Stimulated activated CD8-positive, alpha-beta memory T cell treated with anti-CD3 and anti-CD28 coated beads, Interleukin-15, amount 100 ng/mL, for 48 hours (primary cell): ENCODE measurements at places on chromosomes 7 and 10.

- DNase-seq = no peak
Measured at GRCh38 chr7:51012569-51013217, 230.0 kb upstream of the GRB10 start.

DNA sequence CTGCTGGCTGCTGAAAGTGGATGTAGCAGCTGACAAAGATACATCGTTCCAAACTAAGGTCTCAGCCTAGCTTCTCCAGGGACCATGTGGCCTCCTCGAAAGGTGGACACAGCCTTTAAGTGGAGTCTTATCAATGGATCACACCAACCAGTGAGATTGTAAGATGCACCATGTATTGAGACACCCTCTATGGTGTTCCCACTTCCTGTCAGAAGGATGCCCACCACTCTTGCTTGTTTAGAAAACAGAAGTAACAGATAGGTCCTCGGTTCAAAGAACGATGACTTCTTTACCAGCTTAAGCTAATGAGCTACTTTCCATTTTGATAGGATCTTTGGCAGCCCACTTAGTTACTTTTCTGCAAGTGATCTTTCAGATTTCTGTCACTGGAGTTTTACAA is 34.3 kb downstream of the SLC25A13 start:
- no peak for DNase-seq

DNA sequence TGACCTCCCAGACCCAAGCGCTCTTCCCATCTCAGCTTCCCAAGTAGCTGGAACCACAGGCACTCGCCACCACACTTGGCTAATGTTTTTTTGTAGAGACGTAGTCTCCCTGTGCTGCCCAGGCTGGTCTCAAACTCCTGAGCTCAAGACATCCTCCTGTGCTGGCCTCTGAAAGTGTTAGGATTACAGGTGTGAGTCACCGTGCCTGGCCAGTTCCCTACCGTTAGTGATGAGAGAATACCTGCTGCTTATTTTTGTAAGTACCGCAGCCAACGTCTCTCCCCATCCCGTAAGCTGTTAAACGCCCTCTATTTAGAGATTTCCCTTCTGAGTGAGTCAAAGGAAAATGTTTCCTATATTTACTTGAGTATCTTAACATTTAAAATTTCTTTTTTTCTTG is 38.5 kb upstream of the PDLIM1 start:
- DNase-seq = no peak

DNA sequence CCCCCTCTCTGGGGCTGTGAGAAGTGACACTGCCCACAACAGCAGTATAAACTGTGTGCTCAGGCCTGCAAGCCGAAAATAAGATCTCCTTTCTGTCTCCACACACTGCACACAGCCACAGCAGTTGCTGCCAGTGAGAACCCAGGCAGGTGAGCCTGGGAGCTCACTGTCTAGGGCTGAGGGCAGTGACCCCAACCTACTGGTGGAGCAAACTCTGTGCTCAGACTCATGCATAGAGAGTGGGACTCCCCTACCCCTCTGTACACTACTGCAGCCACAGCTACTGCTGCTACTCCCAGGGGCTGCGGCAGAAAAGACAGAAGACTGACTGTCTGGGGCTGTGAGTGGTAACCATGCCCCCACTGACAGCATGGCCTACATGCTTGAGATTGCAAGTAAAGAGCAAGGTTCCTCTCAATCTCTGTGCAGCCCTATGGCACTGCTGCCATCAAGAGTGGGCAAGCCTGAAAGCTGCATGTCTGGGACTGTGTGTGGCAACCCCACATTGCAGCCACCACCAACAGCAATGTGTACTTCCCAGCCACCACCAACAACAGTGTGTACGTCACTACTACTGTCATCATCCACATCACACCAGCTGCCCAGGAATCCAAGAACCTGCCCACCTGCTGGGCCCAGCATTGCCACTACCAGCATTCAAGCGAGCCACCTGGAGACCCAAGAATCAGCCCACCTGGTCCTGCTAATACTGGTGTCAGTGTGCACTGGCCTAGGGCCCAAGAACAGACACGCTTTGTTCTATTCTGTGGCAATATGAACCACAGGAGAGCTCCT is 226.1 kb downstream of the XPNPEP1 start:
- DNase-seq = no peak

GRCh38 chr7:124810605-124811004 is 45.0 kb upstream of the GPR37 start:
- no peak for DNase-seq

GRCh38 chr10:34838366-34838900 is 23.3 kb upstream of the PARD3 start:
- no peak for DNase-seq

GRCh38 chr7:64101126-64101942 is 56.1 kb downstream of the ZNF727 start:
- no peak for DNase-seq

- no peak for DNase-seq
Measured at GRCh38 chr7:97576043-97576442, 155.8 kb upstream of the TAC1 start.

GRCh38 chr7:127447326-127447945 is 54.9 kb upstream of the ZNF800 start:
- DNase-seq = peak; percentile 21

DNA sequence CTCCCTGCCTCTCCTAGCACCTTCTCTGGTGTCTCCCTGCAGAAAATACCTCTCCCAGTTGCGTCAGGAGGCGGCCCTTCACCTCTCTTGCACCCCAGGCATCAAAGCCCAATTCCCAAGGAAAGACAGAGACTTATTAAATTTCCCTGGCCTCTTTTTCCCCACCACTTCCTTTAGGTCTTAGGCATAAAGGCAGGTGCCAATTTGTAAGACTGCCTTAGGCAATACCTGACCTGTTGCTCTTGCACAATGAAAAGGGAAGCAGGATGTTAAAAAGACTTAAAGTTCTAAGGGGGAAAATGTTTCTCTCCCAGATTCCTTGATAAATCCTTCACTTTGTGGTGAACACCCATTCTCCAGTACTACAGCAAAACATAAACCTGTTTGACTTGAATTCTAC is 186.7 kb downstream of the SLC25A13 start:
- no peak for DNase-seq

DNA sequence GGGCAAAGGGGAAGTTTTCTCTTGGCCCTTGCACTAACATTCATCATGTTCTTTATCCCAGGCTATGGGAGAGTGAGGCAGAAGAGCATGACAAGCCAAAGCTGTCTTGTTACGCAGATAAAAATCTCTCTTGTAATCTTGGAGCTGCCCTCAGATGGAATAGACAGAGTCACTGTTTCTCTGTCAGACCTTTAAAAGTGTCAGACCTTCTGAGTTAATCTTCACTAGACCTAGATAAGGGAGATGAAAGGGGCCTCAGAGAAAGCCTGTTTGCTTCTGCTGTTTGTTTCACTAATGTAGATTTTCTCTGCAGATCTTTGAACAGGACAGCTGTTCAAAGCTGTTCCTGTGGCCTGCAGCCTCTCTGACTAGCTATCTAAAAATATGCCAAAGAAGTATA is 112.9 kb downstream of the KIF20B start:
- DNase-seq = no peak

GRCh38 chr7:38659931-38660330 is 28.8 kb upstream of the AMPH start:
- no peak for DNase-seq

GRCh38 chr7:21999896-22000295 is 54.2 kb upstream of the CDCA7L start:
- no peak for DNase-seq

DNA sequence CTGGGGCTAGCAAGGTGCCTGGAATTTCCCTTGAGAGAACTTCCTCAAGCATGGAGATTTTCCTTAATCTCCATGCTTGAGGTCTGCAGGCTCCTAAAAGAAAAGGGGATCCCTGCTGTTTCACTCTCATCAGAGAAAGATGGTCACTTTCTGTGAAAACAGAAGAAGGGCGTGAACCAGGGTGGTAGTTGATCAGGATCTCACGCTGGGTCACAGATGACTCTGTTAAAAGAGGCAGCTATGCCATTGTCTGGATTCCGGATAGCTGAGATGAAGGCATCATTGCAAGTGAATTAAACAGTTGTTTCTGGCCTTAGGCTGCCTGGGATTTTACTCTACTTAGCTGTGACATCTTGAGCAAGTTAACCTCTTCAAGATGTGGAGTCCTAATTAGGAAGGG is 525.9 kb downstream of the TYW1 start:
- DNase-seq = no peak

GRCh38 chr10:119449760-119450461 is 92.6 kb downstream of the RGS10 start:
- no peak for DNase-seq
